ENCODE measurements at places on chromosomes 3 and 15.
A peak's percentile ranks its signal among the peaks of the same experiment; 100 is the strongest.

DNA sequence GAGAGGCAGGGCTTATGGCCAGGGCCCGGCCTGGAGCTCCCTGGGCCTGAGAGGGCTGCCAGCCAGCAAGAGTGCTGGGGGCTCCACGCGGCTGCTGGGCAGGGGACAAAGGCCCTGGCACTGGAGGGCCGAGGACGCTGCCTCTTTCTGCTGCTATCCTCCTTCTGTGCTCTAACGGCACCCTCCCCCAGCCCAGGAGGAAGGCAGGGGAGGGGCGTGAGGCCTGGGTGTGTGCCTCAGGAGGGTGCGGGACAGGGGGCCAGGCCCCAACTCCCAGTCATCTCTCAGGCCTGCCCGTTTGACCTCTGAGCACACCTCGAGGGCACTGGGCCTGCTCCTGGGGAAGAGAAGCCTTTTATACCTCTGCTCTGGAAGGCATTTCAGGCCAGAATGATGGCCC, 115.5 kb downstream of the ADCY5 start:
- H3K27me3 ChIP-seq: no peaks in the 10 kb centered on the region
- peaks cover 6% of the 10 kb centered on the region for H3K4me1 ChIP-seq
- no peak overlapping the region for H3K27ac ChIP-seq

- DNase-seq: no peak
- no peak overlapping the region for H3K4me3 ChIP-seq
- no peaks in the 10 kb centered on the region for H3K4me1 ChIP-seq
- no peaks in the 10 kb centered on the region for H3K36me3 ChIP-seq
Observed at GRCh38 chr3:54791501-54792156, 136.2 kb downstream of the LRTM1 start.

- peak overlapping the region; percentile 12 for H3K4me3 ChIP-seq
- peak overlapping the region; percentile 92 for H3K27ac ChIP-seq
- H3K27me3 ChIP-seq: no peaks in the 10 kb centered on the region
- peaks cover 36% of the 10 kb centered on the region for H3K4me1 ChIP-seq
Observed at GRCh38 chr3:108806316-108806715, 16.3 kb upstream of the TRAT1 start.

GRCh38 chr3:101134331-101134730, 141.1 kb upstream of the ABI3BP start:
- peaks cover 16% of the 10 kb centered on the region for H3K4me1 ChIP-seq
- H3K36me3 ChIP-seq: no peaks in the 10 kb centered on the region
- H3K27me3 ChIP-seq: peaks cover 11% of the 10 kb centered on the region
- H3K4me3 ChIP-seq: no peak overlapping the region

- H3K4me1 ChIP-seq: no peaks in the 10 kb centered on the region
- no peak for DNase-seq
- no peaks in the 10 kb centered on the region for H3K36me3 ChIP-seq
- H3K27ac ChIP-seq: no peak overlapping the region
- H3K27me3 ChIP-seq: no peaks in the 10 kb centered on the region
Observed at GRCh38 chr15:87477737-87478686, 778.5 kb downstream of the NTRK3 start.

- no peak overlapping the region for H3K4me3 ChIP-seq
- DNase-seq: no peak
- H3K36me3 ChIP-seq: no peaks in the 10 kb centered on the region
- H3K27me3 ChIP-seq: no peaks in the 10 kb centered on the region
Observed at GRCh38 chr3:165636684-165637015, 200.6 kb downstream of the BCHE start.
